ENCODE measurements at places on chromosomes 3 and 15. TPM values are rescaled to one million over a fixed set of nuclear protein-coding genes. Genes with fewer than 3 reads are reported as not detected.

CPNE4 gene
- total RNA-seq, result 0.12 TPM

HDGFL3 gene
- 37.5 TPM for total RNA-seq

STRC gene
- 0.08 TPM for total RNA-seq

TAMM41 gene
- 17.2 TPM for total RNA-seq

RAB6B gene
- 1.5 TPM for total RNA-seq

LOXL1 gene
- total RNA-seq, result 104 TPM

THBS1 gene
- total RNA-seq, result 278 TPM

SCAANT1 gene
- not detected for total RNA-seq

AMT gene
- not detected for total RNA-seq
